H54 (cell line): ENCODE measurements at places on chromosomes 11 and 22.

DNA sequence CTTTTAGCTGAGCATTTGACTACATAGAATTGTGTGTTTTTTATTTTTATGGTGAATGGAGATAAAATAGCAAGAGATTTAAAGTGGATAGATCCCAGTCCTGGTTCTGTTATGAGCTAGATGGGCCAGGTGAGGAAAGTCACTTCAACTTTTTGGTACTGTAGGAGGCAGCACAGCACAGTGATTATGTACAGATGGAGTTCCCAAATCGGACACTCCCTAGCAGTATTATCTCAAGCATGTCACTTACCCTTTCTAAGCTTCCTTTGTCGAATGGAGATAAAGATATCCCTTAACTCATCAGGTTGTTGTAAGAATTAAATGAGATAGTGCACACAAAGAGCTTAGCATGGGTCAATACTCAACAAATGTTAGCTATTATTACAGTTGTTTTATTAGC lies 5.3 kb downstream of the EXPH5 start:
- DNase-seq, result no peak

DNA sequence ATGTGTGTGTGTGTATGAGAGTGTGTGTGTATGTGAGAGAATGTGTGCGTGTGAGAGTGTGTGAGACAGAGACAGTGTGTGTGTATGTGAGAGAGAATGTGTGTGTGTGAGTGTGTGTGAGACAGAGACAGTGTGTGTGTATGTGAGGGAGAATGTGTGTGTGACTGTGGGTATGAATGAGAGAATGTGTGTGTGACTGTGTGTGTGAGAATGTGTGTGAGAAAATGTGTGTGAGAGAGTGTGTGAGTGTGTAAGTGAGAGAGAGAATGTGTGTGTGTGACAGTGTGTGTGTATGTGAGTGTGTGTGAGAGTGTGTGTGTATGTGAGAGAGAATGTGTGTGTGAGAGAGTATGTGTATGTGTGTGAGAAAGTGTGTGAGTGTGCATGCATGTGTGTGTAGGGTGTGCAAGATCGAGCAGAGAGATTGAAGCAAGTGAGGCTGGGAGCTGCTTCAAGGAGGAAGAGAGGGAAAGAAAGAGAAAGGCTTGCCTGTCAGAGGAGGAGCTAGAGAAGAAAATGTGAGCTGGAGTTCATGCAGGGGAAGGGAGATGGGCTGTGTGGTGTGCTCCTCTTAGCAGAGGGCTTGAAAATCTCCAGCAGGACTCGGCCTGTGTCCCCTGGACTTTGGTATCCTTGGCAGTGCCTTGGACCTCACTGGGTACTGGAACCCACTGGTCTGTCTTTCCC lies 27.7 kb upstream of the TP53I11 start:
- no peak for DNase-seq

DNA sequence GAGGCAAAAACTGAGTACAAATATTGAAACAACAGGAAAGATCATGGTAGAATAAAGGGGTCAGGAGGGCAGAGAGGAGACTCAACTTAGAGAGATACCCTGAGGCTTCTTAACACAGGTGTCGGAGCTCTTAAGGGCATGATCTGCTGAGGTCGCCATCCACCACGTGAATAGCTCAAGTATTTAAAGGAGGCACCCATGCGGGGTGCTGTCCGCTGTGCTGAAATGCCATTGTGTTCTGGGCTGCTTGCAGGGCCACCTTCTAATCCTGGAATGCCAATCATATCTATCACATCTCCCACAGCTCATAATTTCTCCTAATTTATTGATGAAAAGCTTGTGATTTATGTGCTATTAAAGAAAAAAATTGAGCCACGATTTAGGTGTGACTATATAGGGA lies 90.2 kb downstream of the SEZ6L start:
- peak; percentile 7 for DNase-seq

- no peak for DNase-seq
These were observed 1.2 kb upstream of the ATF4 start for GRCh38 chr22:39518996-39519680.

DNA sequence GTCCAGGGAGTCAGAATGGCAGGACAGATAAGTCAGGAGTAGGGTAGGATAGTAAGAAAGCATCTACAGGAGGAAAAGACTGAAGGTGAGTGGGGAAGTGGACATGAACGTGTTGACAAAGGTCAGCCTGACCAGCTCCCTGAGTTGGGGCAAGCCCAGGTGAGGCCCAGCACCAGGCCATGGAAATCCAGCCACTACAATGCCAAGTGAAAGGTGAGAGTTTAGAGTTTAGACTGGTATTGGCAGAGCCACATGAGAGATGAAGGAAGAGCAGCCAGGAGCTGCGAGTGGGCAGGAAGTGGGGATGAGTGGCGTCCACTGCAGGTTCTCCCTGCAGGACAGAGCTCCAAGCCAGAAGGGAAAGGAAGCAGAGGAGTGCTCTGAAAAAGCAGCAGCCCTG lies 16.5 kb upstream of the SMCO4 start:
- DNase-seq, result no peak

- DNase-seq, result no peak
These were observed 1029.9 kb downstream of the JRKL start for GRCh38 chr11:97419729-97420128.

DNA sequence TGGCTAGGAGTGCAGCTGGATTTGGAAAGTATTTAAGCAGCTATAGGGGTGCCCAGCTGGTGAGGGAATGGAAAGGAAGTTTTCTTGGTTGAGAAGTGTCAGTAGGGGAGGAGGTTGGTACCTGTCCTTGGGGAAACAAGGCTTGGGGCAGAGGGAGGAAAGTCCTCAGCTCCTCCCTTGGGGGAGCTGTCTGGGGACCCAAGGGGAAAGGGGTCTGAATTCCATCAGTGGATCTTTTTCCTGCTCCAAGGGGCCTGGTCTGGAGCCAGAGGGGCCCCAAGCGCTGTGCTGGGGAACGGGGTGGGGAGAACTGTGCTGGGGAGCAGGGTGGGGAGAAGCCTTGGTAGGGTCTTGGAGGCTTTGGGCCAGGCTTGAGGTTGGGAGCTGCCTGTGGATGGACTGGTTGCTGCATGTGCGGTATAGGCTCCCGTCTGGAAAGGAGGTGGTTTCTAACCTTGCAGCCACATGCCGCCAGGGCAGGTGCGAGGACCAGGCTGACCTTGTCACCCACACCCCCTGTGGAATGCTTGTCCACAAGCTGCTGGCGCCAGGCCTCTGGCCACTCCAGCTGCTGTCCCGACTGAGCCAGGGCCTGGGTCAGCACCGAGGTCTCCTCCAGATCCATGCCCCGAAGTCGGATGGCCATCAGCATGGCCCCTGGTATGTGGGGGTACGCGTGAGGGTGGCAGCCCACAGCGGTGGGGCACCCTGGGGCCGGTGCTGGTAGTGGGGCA lies 963 bp downstream of the TYMP start:
- DNase-seq, result no peak

- no peak for DNase-seq
These were observed 30.6 kb downstream of the PRDM11 start for GRCh38 chr11:45176996-45177395.

DNA sequence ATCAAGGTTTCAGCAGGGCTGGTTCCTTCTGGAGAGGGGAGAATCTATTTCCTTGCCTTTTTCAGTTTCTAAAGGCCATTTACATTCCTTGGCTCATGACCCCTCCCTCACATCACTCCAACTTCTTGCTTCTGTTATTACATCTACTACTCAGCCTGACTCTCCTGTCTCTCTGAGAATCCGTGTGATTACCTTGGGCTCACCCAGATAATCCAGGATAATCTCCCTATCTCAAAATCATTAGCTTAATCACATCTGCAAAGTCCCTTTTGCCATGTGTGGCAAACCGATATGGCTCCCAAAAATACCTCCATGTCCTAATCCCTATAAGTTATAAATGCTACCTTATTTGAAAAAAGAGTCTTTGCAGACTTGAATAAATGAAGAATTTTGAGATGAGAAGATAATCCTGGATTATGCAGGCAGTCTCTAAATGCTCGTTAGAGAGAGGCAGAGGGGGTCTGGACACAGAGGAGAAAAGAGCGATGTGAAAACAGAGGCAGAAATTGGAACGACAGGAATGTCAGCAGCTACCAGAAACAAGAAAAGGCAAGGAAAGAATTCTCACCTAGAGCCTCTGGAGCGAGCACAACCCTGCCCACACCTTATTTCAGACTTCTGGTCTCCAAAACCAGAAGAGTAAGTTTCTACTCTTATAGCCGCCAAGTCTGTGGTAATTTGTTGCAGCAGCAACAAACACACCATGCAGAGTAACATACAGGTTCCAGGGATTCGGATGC lies 23.6 kb upstream of the ARHGAP32 start:
- no peak for DNase-seq

- DNase-seq, result no peak
These were observed 10.7 kb downstream of the CRY2 start for GRCh38 chr11:45857961-45858474.

DNA sequence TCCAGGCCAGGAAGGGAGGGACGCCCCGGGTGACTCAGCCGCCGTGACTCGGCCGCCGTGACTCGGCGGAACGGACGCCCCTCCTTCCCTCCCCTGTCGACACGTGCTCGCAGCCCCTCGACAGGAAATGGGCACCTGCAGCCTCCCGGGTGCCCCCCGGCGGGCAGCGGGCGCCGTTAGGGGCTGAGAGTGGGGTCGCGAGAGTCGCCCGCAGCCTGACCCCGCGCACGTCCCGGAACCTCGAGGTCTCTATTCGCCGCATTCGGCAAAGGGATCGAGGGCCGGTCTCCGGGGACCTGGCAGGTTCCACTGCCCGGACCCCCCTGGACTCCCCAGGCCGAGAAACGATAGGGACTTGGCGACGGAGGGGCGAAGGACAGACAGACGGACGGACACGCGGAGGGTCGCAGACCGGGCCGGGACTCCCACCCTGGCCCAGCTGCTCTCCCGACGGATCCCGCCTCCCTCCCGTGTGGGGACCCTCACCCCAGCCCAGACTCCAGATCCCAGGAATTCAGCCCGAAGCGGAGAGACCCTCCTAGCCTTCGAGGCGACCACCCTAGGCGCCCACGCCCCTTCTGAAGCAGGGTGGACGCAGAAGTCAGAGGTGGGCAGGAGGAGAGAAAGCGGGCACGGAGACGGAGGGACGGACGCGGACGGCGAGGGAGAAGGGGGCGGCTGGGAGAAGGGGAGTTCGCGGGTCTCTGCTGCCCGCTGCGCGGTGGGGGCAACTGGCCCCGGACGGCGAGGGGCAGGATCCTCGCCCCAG lies 648 bp downstream of the FOSL1 start:
- no peak for DNase-seq

DNA sequence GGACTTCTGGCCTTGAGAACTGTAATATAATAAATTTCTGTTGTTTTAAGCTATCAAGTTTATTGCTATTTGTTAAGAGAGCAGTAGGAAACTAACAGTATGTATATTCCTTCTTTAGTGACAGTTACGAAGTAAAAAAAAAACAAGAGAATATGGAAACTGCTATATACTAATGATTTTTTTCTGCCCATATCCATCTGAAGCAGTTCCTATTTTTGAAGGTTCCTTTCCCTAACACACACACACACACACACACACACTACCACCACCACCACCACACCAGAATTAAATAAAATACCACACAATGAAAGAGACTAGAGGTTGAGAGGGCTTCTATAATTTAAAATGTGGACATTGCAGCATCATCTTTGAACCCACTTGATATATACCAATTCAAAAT lies 44.4 kb upstream of the CARD18 start:
- no peak for DNase-seq

DNA sequence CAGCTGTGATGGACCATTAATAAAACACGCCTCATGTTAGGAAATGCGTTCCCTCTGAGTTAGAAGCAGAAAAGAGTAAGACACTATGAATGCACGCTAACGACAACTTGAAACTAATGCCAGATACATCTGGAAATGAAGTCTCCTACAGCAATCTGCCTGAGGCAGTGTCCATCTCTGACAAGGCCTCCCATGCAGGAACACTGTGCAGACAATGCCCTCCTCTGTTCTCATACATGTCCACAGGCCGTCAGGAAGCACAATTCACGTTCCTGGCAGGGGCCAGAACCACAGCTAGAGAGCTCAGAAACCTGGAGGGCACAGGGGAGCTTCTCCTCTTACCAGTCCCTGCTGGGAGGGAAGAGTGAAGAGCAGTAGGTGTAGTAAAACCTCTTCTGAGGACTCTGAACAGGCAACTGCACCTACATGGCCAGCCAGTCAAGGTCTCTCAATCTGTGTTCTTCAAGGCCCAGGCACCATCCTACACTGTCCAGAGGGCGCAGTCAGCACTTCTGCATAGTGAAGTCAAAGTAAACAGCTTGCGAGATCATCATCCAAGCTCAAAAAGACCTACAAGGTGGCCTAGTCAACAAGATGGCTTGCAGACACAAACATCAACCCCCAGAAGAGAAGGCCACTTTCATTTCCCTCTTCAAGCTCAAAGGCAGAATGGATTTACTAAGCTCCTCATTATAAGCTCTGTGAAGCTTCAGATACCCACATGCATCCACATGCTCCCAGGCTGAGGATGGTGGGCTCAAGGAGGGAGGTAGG lies 41.5 kb upstream of the CYP2D6 start:
- no peak for DNase-seq

DNA sequence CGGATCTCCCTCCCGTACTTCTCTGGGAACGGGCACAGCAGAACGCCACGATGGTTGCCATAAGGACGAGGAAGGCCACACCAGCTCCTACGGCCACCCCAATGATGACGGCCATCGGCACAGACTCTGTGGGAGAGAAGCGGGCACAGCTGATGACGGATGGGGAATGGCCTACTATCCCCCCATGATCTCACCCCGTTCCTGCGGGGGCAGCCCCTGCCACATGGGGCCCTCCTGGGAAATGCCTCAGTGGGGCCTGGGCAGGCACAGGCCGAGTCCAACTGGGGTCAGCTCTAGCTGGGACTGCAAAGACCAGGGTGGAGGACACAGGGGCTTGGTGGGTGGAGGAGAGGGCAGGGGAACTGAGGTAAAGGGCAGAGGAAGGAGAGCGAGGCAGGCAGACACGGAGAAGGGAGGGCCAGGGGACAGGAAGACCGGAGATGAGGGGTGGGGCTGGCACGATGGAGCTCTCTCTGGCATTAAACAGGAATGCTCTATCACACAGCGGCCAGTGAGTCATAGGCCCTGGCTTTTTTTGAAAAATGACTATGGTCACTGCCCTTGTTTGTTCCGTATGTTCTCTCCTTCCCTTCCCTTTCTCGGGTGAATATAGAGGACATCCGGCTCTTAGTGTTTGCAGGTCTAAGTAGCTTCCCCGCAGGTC lies 76.0 kb downstream of the ST3GAL4 start:
- peak; percentile 77 for DNase-seq

- DNase-seq, result no peak
These were observed 4.9 kb downstream of the INPPL1 start for GRCh38 chr11:72229336-72229924.

DNA sequence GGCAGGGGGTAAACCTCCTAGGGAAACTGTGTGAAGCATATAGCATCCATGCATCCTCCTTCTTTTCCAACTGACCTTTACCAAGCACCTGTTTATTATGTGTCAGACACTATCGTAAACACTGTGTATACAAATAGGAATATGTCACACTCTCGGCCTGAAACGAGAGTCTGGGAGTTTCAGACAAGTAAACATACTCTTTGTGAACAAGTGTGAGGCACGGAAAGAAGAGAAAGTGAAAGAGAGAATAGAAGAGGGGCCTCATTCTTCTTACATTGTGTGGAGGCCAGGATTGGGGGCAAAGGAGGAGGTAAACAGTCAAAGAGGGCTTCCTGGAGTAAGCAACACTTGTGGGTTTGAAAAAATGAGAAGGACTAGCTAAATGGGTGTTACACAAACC lies 16.4 kb downstream of the CSNK2A3 start:
- no peak for DNase-seq

GRCh38 chr11:31921081-31921480 lies 110.0 kb upstream of the PAX6 start:
- DNase-seq, result no peak

GRCh38 chr11:65008873-65009272 lies 5.1 kb upstream of the ARL2 start:
- DNase-seq, result no peak

GRCh38 chr11:79783833-79784232 lies 343.0 kb upstream of the TENM4 start:
- no peak for DNase-seq
